ENCODE measurements at places on chromosomes 7 and 10.

GRCh38 chr10:31033147-31033546 lies 1.5 kb upstream of the ZNF438 start:
- DNase-seq = no peak

DNA sequence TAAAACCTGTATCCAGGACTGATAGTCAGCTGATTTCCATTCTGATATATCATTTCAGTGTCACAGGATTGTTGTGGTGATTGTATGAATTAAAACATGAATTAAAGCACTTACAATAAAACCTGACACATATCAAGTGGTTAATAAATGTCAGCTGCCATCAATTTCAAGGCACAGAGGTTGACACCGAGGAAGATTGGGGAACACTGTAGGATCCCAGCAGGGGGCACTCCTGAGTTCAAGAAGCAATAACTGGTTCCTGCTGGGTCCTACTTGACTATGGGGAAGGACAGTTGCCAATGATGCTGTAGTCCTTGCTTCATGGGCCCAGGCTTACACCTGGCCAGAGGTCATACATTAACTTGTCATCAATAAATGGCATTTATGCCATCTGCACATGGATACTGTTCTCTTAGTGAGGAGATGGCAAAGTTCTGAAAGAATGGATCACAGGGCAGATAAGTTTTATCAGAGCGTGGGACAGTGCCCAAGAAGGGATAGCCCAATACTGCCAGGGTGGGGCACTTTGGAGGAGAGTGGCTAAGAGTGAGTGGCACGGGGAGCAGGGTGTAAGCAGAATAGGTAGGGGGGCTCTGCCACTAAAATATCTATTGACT lies 24.1 kb downstream of the FZD1 start:
- DNase-seq = peak; percentile 71

- DNase-seq = no peak
Measured at GRCh38 chr7:17404006-17404405, 105.6 kb downstream of the AHR start.

GRCh38 chr7:153407291-153408046 lies 644.7 kb upstream of the DPP6 start:
- no peak for DNase-seq

DNA sequence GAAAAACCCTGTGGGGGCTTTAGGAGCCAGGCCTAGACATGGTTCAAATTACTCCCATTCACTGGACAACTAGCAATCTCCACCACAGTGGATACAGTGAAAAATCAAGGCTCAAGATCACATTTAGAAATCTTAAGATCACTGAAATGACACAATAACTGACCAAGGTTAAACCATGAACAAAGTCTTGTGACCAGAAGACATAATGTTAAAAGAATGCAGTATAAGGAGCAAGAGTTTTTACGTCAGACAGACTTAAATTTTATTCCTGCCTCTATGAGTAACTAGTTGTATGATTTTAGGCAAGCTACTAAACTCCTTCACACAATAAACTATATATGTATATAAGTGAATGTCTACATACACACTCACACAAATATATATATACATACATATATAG lies 68.5 kb downstream of the MICU1 start:
- no peak for DNase-seq

DNA sequence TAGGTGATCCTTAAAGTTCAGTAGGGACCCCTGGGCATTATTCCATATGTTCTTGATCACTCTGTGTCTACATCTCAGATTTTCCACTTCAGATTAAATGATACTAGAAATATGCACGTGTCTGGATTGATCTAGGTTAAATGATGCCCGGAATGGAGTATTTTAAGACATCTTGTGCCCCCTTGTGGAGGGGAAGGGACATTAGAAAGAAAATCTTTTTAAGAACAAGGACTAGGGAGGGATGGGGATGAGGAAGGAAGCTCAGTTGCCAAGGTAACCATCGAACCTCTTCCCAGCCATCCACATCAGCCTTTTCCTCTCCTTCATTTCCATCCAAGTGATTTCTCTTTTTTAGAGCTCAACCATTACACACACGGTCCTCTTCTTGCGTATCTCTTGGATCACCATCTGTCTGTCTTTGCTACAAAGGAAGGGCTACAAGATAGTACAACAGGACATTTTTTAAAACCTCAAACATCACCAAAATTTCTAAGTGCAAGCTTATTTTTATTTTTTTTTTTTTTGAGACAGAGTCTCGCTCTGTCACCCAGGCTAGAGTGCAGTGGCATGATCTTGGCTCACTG lies 40.5 kb downstream of the PRSS2 start:
- peak; percentile 66 for DNase-seq

GRCh38 chr7:110311556-110311955 lies 779.4 kb upstream of the LRRN3 start:
- DNase-seq = no peak

DNA sequence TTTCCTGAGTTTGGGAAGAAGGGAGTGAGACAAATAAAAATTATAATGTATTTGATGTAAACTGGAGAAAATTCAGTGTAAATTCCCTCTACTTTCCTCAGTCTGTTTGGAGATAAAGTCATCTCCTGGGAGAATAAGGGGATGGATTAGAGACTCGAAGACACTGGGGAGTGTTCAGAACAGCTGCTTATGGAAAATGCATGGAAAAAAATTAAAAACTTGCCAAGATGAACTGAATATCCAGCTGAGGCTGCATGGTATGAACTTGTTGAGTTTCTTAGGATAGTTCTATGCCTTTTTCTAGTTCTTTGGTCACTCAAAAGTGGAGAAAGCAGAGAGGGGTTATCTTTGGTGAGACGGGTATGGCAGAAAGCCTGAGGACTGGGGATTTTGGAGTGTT lies 210.5 kb downstream of the BICC1 start:
- no peak for DNase-seq

- no peak for DNase-seq
Measured at GRCh38 chr10:116055252-116055916, 217.6 kb downstream of the GFRA1 start.

DNA sequence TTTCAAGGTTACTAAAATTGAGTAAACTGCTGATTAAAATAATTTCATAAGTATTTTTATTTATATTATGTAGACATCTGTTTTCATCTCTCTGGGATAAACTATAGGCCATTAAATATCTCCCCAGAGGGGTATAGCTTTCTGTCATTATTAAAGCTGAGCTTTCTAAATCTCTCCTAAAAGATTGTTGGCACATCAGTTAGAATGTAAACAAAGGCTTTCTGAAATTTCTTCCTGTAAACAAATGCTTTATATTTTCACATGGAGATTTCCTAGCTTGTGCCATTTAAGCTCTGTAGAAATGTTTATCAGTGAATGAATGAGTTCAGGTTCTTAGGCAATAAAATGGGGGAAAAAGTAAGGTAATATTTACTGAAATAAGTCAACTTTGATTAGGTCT lies 35.7 kb downstream of the PPP1R9A start:
- no peak for DNase-seq

- peak; percentile 69 for DNase-seq
Measured at GRCh38 chr7:100053215-100053614, 3.6 kb downstream of the ZSCAN21 start.

- no peak for DNase-seq
Measured at GRCh38 chr7:111025006-111025405, 65.9 kb upstream of the LRRN3 start.

GRCh38 chr7:10662982-10663884 lies 310.4 kb upstream of the PHF14 start:
- DNase-seq = peak; percentile 3

DNA sequence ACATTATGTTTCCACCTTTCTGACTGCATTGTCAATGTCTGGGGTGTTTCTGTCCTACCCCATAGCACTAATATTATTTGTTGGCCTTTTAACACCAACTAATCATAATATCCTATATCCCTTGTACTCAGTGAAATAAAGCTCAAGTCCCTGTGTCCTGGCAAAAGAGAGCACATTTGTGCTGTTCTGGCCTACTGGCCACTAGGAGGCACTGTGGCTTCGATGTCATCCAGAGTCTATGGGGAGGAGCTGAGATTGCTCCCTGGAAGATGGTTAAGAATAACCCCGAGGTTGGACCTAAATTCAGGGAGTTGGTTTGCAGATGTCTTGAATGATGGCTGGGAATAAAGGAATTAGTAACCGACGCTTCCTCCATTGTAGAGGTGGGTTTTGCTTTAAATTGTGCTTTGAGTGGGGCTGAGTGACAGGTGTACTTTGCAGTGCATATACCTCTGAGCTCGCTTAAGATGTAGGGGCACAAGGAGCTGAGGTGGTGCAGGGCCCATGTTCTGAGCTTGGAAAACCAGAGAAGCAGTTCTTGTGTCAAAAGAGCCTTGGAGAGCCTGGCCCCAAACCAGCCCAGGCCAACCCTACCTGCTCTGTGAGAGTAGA lies 191.2 kb upstream of the PRSS1 start:
- DNase-seq = peak; percentile 81

- no peak for DNase-seq
Measured at GRCh38 chr7:96789914-96790313, 80.3 kb upstream of the SEM1 start.

GRCh38 chr10:115882021-115882420 lies 391.0 kb downstream of the GFRA1 start:
- no peak for DNase-seq

DNA sequence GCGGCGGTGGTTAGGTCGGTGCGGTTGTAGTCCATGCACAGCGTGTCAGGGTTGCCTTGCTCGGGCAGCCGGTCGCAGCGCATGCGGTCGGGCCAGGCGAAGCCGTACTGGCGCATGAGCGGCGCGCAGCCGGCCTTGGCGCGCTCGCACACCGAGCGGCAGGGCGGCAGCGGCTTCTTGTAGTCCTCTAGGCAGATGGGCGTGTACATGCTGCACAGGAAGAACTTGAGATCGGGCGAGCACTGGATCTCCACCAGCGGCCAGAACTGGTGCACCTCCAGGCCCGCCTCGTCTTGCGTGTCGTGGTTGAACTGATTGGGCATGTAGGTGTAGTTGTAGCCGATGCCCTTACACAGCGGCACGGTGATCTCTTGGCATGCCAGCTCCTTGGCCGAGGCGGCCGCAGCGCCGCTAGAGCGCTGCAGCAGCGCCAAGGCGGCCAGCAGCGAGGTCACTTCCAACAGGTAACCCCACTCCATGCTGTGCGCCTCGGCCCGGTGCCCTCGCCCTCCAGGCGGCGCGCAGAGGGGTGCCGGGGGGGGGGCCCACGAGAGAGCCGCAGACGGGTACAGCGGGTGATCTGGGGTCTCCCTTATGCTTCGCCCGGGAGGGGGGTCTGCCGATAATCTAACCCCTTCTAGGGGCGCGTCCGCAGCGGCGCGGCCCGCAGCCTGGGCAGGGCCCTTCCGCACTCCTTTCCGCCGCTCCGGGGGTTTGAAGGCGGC lies 983 bp downstream of the FZD8 start:
- peak; percentile 53 for DNase-seq

GRCh38 chr7:25187932-25188331 lies 40.4 kb downstream of the NPVF start:
- no peak for DNase-seq

DNA sequence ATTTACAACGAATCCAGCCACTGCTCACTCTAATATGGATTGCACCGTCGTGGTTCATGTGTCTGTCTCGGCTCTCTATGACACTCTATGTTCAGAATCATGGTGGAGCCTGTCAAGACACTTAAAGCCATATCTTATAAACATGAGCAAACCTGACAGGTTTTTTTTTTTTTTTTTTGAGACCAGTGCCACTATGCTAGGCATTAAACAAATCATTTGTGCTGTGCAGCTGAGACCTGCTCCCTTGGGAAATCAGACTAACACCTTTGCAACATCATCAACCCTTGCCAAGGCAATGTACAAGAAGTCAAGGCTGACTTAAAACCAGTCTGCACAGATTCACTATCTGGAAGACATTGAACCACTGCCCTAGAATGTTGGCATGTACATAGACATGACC lies 181.2 kb upstream of the ANK3 start:
- no peak for DNase-seq

DNA sequence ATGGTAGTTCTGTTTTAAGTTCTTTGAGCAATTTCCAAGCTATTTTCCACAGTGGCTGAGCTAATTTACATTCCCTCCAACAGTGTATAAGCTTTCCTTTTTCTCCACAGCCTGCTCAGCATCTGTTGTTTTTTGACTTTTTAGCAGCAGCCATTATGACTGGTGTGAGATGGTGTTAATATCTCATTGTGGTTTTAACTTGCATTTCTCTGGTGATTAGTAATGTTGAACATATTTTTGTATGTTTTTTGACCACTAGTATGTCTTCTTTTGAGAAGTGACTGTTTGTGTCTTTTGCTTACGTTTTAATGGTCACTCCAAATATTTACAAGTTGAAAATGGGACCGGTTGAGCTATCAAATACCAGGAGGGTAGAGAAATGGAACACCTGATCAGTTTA lies 20.4 kb downstream of the GNG11 start:
- DNase-seq = no peak
